ENCODE measurements at places on chromosomes 3 and 15.

GRCh38 chr15:73345658-73346057 lies 23.1 kb downstream of the HCN4 start:
- DNase-seq: no peak

- DNase-seq: no peak
Measured at GRCh38 chr3:13588993-13589392, 40.1 kb downstream of the FBLN2 start.

- DNase-seq: no peak
Measured at GRCh38 chr3:53231532-53232511, 24.0 kb downstream of the TKT start.

DNA sequence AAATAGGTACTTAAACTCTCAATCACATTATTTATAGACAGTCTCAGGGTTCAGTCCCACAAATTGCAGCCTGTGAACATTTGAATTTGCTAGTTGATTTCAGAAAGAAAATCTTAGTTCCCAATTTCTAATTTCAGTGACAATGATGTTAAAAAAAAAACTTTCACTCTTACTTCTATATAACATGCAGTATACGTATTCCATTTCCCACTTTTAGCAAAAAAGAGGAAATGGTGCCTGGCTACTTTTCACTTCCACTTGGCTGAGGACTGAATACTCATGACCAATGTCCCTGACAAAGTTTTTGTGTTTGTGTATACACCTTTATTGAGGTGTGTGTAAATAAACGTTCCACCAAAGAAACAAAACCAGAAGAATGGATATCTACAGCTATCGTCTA lies 32.1 kb upstream of the XCR1 start:
- peak; percentile 29 for DNase-seq

- DNase-seq: no peak
Measured at GRCh38 chr15:74373056-74373650, 5.7 kb upstream of the CYP11A1 start.

DNA sequence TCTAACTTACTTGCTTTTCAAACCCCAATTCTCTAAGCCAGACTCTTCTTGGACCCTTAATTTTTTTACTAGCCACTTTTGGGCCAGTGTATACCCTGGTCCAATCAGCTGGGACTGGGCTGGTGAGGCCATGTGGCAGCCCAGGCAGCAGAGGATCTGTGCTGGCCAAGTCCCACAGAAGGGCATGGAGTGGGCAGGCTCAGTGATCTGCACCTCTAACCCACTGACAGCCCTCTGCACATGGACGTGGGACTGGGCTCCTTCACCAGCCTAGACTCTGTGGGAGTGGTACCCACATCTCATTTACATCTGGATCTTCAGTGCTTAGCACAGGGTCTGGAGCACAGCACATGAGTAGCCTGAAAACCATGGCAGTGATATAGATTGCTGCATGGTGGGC lies 56.1 kb upstream of the PRR23C start:
- DNase-seq: no peak

DNA sequence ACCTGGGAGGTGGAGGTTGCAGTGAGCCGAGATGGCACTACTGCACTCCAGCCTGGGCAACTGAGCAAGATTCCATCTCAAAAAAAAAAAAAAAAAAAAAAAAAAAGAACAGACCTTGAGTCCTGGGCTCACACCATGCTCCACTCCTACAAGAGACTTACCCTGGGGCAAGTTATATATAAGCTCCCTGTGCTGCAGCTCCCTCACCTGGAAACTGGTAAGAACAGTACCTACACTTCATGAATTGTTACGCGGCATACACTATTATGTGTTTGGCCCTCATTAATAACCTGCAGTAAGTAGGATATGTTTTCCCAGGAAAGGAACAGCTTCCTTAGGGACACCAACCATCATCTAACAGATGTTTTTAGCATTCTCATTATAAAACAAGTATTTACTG lies 119.6 kb downstream of the FMN1 start:
- DNase-seq: no peak

GRCh38 chr3:12944413-12944812 lies 103.0 kb upstream of the RPL32 start:
- DNase-seq: no peak

GRCh38 chr3:155007729-155008128 lies 72.4 kb upstream of the MME start:
- DNase-seq: no peak

DNA sequence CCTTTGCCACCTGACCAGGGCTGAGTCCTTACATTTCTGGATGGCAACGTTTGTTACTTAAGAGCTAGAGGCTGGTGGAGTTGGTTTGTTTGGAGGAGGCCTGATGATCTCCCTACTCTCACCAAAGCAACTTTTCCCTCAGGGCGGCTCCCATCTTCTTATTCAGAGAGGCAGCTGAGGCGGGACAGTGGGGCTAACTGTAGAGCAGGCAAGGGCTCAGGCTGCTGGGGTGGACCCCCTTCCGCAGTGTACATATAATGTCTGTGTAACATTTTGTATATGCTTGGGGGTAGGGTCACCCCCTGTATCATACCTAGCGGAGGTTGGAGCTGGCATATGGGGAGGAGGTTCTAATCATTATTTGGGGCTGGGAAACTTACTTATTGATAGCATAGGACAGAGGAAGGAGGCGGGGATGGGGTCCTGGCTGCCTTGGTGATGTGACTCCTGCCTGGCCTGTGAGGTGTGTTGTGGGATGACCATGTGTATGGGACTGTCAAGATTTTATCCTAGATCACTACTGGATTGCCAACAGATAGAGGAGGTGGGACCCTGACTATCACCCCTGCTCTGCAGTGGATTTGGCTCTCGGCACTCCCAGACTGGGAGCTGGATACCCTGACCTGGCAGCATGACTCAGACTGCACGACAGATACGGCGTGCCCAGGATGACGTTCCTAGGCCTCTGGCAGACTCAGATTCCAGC lies 52.5 kb upstream of the UBE2Q2 start:
- DNase-seq: no peak

GRCh38 chr3:15160662-15161061 lies 45.4 kb upstream of the CAPN7 start:
- no peak for DNase-seq

GRCh38 chr15:31077941-31078340 lies 23.6 kb downstream of the TRPM1 start:
- DNase-seq: no peak

DNA sequence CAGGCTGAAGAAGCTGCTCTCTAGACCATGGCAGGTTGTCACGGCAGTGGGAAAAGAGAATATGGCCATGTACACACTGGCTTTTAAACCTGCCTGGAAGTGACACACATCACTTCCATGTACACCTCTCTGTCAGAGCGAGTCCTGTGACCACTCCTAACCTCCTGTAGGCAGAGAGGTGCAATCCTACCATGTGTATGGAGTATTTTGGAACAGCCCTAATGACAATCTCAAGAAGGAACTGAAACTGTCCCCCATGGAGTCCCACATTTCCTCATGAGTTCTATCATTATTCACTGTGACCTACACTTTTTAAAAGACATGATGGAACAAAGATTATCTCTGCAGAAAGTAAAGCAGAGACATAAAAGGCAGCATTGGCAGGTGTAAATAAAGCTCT lies 153.4 kb upstream of the PFN2 start:
- DNase-seq: no peak

DNA sequence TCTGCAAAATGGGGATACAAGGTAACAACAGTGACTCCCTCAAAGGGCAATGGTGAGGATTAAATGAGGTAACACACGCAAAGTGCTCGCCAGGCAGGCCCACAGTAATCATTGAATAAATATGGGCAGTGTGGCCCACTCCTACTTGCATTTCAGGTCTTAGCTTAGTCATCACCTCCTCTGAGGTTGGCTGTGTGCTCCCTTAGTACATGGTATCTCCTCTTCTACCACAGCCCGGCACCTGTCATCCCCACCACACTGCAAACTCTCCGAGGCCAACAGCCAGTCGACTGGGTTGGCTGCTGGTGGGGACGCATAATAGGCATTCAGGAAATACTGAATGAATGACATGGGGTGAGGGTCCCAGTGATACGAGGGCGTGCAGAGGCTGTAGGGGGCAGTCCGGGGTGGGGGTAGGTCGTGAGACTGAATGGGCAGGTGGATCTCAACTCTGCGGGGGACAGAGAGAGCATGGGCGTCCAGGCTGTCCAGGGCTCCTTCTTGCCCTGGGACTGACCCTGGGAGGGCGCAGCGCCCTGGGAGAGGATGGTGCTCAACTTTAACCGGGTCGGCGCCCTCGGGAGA lies 375 bp upstream of the MYZAP start:
- DNase-seq: no peak

DNA sequence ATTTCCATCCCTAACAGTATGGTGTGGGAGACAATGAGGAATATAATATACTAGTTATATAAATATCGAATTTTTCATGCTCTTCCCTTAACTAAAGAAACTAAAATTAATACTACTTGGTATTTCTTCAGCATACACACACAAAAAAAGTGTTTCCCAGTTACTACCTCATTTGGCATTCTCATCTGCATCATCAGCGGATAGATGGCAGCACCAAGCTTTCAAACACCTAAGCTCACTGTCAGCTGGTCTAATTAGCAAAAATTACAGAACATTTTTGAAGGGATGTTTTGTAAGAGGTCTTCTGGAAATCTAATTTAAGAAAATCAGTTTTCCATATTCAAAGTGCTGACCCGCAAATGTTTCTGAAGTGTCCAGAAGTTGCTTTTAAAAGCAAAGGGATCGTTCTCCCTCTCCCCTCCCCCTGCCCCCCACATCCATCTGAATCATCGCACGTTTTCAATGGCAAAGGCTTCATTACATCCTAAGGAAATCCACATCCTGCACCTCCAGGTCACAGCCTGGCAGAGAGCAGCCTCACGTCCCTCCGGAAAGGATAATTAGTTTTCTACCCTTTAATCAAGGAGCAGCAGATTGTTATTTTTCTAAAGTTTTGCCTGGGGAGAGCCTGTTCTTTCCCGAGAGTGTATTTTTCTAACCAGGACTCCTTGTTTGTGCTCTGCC lies 86.1 kb upstream of the SPATA12 start:
- no peak for DNase-seq

DNA sequence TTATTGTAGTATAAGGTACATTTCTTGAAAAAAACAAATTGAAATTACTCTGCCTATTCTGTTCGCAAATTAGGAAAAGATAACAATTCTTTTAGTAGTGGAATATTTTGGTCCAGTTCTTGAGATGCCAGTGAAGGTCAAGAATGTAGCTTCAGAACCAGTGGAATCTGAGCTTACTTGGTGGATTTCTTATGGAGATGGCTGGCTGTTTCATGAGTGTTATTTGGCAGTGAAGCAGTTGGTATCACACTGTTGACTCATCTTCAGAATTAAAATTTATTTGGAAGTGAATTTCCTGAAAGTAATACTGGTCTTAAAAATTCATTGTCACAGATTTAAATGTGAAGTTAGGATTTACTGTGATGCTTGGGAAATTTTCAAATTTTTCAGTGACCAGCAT lies 19.1 kb downstream of the RNF13 start:
- no peak for DNase-seq

DNA sequence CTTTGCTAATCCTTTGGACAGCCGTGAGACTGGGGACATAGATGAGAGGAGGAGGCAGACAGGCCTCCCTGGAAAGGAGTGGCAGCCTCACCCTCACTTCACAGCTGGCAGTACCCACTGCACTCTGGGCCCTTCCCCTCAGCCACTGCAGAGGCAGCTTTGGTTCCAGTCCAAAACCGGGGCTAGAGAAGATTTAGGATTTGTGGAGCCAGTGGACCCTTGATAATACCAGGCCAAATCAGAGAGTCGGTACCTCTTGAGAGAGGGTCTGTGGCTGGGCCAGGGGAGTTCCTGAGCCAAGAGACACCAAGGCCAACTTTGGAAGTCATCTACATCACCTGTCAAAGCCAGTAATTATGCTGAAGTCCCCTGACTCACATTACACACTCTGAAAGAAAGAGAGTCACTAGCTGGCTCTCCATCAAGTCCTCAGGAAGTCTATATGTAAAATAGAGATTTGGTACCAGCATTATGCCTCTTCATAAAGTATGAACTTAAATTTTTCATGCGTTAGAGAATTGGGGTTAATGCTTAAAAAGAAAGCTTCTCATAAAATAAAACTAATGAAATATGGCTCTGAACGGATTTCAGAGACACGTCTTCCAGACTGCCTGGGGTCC lies 244.1 kb upstream of the SEMA6D start:
- no peak for DNase-seq

DNA sequence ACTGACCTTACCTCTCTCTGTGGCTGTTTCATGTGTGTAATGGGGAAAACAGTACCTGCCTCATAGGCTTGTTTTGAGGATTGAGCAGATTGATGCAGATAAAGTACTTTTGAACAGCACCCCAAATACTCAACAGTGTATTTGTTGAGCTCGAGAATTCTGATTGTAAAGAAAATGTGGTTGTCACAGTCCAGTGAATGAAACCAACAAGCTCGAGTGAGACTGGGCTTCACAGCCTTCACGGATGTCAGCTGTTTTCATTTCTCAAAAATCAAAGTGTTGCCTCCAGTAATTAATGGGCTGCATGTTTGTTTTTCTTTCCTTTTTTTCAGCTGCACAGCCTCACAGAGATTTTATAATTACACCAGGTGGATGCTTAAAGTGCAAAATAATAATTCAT lies 43.7 kb downstream of the PARP15 start:
- no peak for DNase-seq

GRCh38 chr3:12487786-12488185 lies 3.5 kb downstream of the TSEN2 start:
- DNase-seq: no peak

DNA sequence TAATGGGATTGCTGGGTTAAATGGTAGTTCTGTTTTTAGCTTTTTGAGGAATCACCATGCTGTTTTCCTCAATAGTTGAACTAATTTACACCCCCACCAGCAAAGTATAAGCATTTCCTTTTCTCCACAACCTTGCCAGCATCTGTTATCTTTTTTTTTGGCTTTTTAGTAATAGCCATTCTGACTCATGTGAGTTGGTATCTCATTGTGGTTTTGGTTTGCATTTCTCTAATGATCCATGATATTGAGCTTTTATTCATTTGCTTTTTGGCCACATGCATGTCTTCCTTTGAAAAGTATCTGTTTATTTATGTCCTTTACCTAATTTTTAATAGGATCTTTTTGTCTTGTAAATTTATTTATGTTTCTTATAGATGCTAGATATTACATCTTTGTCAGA lies 288.2 kb downstream of the EPHA6 start:
- no peak for DNase-seq

DNA sequence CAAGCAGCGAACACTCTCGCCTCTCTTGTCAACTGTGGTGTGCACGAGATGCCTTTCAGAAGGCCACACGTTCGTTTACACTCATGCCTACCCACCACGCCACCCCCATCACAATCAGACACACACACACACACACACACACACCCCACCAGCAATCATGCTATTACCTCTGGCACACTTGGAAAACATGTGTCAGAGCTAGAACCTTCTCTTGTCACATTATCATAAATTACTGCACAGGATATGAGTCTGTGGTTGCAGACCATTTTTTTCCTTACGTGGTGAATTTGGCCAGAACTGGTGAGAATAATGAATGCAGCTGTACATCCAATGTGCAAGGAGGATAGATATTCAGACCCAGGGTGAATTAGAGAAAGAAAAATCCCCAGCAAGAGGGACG lies 52.4 kb downstream of the TRIM69 start:
- DNase-seq: no peak

All from KBM-7 (cell line).